Activated CD8-positive, alpha-beta memory T cell treated with anti-CD3 and anti-CD28 coated beads for 24 hours (primary cell): ENCODE measurements at places on chromosomes 16 and 17.

DNA sequence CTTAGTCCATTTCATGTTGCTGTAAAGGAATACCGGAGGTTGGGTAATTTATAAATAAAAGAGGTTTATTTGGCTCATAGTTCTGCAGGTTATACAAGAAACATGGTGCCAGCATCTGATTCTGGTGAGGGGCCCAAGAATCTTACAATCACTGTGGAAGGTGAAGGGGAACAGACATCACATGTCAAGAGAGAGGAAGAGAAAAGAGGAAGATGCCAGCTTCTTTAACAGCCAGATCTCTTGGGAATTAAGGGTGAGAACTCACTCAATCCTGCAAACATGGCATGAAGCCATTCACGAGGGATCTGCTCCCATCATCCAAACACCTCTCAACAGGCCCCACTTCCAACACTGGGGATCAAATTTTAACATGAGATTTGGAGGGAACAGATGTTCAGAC is 49.5 kb downstream of the BMERB1 start:
- peak; percentile 35 for DNase-seq

DNA sequence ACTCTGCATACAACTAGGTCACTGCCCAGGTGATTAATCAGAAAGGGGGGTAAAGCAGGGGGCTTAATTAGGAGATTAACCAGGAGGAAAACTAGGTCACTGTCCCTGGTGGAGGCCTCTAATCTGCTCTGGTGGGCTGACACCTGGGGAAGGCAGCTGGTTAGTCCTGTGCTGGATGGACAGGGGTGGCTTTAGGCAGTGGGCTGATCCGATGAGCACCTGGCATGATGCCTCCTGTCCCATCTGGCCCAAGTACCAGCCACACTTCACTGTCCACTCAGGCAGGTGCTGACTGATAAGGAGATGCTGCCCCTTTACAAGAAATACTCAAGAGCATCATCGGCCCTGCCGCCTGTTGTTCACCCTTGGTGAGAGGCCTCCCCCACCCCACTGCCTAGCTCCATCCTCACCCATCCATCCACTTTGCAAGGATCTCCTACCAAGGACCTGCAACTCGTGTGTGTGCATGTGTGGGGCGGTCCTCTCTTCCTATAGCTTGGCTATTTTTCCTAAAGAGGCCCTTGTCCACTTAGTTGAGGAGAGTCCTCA is 13.8 kb upstream of the RCVRN start:
- no peak for DNase-seq

- DNase-seq, result no peak
Measured at GRCh38 chr16:85151603-85152413, 39.5 kb upstream of the CIBAR2 start.

DNA sequence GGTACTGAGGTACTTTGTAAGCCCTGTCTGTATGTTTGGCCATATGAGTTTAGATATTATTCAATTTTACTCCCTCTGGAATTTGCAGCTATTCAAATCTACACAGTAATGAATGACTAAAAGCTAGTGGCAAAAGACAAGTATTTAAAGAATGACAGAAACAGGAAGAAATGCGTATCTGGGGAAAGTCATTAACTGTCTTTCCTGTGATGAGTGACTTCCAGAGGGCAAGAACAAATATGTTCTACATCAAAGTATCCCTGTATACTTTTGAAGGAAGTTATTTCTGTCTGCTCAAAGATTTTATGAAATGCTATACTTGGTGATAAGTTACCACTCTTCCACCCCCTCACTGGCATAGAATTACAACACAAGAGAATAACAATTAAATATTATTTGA is 489.3 kb upstream of the SOX9 start:
- no peak for DNase-seq

DNA sequence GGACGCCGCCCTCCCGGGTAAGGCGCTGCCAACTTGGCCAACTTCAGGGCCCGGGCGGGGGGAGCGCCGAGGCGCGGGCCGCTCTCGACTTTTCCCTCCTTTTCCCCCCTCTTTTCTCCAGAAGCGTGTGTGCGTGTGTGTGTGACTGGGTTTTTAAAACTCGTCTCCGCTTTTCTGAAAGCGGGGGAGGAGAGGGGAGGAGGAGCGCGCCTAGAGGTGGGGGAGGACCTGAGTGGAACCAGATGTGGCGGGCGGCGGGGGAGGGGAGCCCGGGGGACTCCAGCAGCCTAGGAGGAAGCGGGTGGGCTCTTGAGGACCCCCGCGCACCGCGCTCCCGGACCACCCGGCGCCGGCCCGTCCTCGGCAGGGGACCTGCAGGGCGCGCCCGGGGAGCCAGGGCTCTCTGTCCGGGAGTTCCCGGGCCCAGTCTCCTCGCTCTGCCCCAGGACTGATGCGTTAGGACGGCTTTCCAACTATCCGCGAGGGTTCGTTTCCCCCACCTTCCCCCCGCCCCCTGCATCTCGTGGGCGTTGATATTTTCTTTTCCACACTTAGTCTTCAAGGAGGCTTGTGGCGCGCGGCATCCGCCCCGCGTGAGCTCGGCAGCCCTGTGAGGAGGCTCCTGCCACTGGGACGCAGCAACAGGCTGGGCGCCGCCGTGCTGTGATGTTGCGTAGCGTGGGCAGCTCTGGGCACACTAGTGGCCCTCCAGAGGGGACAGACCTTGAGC is 599 bp downstream of the MRC2 start:
- DNase-seq, result peak; percentile 83

- DNase-seq, result peak; percentile 47
Measured at GRCh38 chr16:27273330-27273669, 4.7 kb upstream of the NSMCE1 start.

DNA sequence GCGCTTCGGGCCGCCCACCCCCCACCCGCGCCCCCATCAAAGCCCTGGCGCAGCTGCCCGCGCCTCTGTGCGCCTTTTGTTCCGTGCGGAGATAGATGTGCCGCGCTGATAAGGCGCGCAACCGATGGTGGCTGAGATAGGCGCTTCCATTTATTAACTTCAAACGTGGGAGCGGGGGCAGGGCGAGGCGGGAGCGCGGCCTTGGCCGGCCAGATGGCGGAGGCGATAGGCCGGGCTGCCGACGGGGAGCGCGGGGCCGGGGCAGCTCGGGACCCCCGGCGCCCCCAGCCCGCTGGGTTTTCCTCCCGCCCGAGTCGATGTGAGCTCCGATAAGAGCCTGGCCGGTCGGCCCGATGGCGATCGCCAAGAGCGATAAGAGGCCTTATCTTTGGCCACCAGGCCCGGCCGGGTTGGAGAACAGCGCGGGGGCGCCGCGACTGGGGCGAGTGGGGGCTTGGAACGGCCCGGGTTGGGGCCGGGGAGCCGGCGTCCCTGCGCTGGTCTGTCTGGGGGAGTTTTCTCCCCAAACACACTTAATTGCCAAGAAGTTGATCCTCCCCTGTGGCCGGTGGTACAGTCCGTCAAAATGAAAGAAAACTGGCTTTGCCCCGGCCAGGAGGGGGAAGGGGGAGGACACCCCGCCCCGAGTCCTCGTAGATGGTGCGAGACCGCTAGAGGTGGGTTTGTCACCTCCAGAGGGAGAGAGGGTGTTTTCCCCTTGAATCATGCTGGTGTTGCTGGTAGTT is 2.7 kb downstream of the ZFPM1 start:
- DNase-seq, result peak; percentile 90

GRCh38 chr16:89193576-89194293 is 6.6 kb downstream of the SLC22A31 start:
- DNase-seq, result no peak

- no peak for DNase-seq
Measured at GRCh38 chr17:36510636-36511035, 24.0 kb downstream of the MYO19 start.
